HFF-Myc (cell line): ENCODE measurements at places on chromosomes 6 and 20.

GRCh38 chr20:56710125-56710524 lies 81.0 kb downstream of the TFAP2C start:
- no peak for DNase-seq

DNA sequence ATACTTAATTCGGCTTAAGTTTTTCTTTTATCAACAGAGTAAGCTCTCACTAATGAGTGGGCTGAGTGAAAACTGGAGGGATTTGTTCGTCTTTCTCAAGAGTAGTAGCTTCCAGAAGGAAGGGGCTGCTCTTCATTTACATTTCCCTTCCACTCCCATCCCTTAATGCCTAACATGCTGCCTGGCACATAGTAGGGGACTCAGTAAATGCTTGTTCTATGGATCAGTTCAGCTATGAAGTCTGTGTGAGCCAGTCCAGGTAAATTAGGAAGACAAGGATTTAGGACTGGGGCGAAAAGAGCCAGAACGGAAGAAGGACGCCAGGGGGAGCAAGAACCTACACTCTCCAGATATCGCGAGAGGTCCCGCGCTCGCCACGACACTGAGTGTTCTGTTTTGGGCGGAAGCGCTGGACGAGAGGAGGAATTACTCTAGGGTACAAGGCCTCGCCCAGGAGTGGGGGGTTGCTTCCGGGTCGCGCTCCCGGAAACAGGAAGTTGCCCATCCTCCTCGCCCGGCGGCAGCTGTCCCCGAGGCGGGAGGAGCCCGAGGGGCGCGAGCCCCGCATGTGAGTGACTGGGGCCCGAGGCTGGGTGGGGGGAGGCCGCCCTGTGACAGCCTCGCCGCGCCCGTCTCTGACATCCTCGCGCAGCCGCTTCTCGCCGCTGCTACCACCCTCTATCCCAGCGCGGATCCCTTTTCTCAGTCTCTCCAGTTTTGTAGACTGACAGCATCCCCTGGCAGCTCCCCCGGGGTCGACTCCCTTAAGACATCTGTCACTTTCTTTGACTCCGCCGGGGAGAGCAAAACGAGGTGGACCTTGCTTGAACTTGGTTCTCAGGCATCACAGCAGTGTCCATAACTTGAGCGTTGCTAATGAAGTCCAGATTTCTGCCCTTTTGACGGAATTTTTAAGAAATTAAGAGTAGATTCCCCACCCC lies at the start of gene C6orf89:
C6orf89 (plus strand) TSS at position 492 of the 941 bp plus-strand sequence. CDS start 13,493 bp downstream, outside the sequence.
- peak; percentile 93 for DNase-seq

GRCh38 chr6:158611541-158612370 lies 32.8 kb downstream of the DYNLT1 start:
- no peak for DNase-seq

- no peak for DNase-seq
These were observed 6.8 kb downstream of the SLC17A9 start for GRCh38 chr20:62959101-62959971.

- peak; percentile 70 for DNase-seq
These were observed 32.5 kb downstream of the PNPLA1 start for GRCh38 chr6:36302227-36302976.

DNA sequence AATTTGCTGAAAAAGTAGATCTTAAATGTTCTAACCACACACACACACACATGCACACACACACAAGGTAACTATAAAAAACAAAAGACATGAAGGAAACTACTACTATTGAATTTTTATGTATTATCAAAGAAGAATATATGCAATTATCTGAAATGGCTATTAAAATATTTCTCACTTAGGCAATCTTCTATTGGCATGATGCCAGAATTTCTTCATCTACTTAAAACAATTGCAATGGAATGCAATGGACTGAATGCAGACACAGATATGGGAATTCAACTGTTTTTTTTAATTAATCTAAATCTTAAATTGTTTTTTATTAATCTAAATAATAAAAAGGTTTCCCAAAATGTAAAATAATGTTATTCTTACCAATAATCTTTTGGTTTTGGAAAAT lies 152.6 kb upstream of the SMLR1 start:
- DNase-seq = no peak

GRCh38 chr6:112214739-112215269 lies 39.6 kb downstream of the LAMA4 start:
- no peak for DNase-seq

GRCh38 chr6:155333414-155333813 lies 19.1 kb upstream of the TFB1M start:
- no peak for DNase-seq

- DNase-seq = peak; percentile 53
These were observed 71.4 kb upstream of the TULP1 start for GRCh38 chr6:35583893-35584688.

- DNase-seq = no peak
These were observed 57.4 kb upstream of the DACT2 start for GRCh38 chr6:168376811-168377483.

GRCh38 chr6:127185437-127185995 lies 67.0 kb downstream of the RSPO3 start:
- no peak for DNase-seq

GRCh38 chr6:154252678-154253077 lies 103.9 kb downstream of the IPCEF1 start:
- no peak for DNase-seq

GRCh38 chr20:33407251-33407650 lies 5.9 kb upstream of the CDK5RAP1 start:
- no peak for DNase-seq
